Right atrium auricular region (tissue), 2 donors: ENCODE measurements at places on chromosomes 13 and 19.

- DNase-seq = no peak
Observed at GRCh38 chr19:10643968-10644259, 10.2 kb upstream of the ILF3 start.

- DNase-seq = no peak
Observed at GRCh38 chr13:86403181-86403580, 604.0 kb upstream of the SLITRK6 start.

DNA sequence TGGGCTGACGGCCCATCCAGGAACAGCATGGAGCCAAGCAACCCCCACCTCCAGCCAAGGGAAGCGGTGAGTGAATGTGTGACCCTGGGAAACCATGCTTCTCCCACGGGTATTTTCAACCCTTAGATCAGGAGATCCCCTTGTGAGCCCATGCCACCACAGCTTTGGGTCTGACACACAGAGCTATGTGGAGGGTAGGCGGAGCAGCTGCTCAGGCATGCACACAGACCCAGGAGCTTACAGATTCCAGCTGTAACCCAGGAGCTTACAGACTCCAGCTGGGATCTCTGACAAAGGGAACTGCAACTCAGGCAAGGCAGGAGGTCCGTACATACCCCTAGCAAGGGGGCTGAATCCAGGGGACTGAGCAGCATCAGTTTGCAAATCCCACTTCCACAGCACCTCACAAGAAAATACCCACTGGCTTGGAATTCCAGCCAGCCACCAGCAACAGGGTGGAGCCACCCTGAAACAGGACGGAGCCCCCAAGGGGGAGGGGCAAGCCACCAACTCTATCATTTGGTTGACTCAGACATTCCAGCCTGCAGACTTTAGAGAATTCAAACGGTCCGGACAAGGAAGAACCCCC is 40.8 kb upstream of the RFXAP start:
- no peak for DNase-seq

DNA sequence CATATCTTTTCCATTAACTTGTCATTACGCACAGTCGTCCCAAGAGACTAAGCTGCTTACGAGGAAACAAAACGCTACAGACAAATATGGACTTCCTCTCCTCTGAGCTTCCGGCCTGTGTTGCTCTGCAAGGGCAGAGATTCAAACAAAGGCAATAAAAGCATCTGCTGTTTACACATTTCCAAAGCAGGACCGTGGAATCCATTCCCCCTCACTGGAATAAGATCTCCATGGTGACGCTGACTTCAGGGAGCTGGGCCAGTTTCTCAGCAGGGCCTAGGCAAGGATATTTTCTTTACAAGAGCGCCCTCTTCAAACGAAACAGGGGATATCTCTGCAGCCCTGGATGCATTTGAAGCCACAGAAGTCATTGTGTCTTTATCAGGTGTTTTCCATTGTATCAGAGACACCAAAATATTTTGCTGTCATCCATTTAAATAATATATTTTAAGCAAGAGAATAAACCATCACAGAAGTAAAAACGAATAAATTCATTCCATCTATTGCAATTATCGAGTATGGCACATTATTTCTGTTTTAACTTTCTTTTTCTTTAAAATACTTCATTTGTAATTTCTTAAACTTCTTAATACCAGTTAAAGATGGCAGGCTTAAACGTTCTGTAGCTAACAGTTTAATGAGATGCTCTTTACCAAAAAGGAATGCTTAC is 177.5 kb downstream of the DCLK1 start:
- peak; percentile 87 for DNase-seq

GRCh38 chr19:44824761-44825160 is 15.9 kb downstream of the BCAM start:
- DNase-seq = no peak

GRCh38 chr13:52903320-52903719 is 54.9 kb upstream of the PCDH8 start:
- DNase-seq = no peak

GRCh38 chr19:35042056-35042730 is 672 bp downstream of the HPN start:
- DNase-seq = no peak

DNA sequence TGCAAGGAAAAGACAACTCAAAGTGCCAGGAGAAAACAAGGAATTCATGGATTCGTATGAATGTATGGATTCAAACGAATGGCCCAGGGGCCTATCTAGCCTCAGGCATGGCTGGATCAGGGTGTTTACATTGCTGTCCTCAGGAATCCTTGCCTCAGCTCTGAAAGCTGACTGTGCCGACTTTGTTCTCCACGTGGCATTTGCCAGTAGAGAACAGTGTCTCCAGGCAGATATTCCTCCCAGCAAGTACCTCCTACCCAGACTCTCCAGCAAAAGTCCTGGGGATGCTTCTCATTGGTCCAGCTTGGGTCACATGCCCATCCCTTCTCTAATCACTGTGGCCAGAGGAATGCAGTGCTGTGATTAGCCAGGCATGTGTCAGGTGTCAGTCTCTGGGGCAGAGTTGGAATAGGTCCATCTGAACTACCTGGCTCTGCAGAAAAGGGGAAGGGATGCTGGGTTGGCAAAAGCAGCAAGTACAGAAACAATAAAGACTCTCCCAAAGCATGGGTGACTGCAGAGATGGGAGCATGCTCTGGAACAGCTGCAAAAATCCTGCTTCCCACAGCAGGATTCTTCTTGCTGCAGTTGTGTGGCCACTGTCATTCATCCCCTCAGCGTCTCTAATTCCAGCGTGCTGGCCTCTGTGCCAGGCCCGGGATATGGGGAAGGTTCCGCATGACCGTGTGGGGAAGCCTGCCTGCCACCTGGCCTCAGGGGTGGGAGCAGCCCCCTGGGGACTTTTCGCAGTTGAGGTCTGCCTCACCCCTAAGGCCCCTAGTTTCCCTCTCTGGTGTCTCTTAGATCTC is 30.0 kb downstream of the CCNE1 start:
- DNase-seq = no peak

DNA sequence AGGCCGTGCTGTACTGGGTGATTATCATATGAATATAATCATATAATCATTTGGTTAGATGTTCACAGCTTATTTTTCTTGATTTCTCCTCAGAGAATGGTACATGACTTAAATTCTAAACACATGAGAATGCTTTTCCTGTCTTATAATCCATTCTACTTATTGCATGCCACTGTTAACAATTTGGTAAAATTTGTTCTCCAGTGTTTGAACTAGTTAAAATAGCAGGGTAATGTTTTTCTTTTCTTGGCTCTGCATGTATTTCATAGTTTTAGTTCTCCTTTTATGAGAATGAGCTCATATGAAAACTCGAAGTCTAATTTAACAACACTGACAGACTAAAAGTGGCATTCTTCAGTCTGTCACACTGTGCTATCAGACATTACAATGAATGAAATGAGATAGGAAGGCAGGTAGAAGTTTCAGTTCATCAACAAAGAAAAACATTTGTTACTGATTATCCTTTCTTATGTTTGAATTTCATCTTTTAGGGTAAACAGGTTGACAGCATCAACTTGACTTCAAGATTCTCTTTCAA is 10.2 kb downstream of the SPRYD7 start:
- no peak for DNase-seq

GRCh38 chr13:19151581-19152263 is 29.9 kb downstream of the TUBA3C start:
- DNase-seq = peak; percentile 36

DNA sequence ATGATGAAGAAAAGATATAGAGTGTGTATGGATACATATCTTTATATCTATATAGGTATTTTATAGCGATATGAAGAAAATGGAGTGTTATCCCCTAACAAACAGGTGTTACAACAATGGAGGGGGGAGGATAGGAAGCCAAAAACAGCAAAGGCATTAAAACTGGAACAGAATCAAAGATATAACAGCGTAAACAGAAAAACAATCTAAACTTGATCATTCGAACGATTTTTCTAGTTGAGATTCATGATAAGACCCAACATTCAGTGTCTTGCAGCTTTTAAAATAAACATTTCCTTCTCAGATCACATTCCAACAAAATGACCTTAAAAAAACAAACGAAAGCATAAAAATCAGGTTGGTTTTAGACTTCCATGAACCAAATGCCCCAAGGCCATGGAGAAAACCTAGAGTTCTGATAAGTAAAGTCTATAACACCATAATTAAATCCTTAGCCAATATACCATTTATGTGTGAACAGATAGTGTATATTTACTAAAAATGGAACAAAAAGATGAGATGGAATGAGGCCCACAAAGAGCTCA is 55.7 kb downstream of the CAB39L start:
- no peak for DNase-seq

DNA sequence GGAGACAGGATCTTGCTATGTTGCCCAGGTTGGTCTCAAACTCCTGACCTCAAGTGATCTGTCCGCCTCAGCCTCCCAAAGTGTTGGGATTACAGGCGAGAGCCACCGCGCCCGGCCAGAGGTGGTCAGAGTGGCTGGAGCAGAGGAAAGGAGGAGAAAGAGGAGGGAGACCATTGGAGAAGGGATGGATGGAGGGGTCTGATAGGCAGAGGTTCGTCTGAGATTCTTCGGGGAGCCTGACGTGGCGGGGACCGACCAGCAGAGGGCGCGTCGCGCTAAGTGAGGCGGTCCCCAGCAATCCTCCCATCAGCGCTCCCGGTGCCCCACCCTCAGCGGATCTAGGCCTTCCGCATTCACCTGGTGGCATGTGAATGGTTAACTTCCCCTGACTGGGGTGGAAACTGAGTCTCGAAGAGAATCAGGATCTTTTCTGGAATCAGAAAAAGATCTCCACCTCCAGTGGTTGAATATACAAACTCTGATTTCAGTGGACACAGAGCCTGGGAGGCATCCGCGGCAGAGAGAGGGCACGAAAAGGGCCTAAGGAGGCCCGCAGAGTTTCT is 8.8 kb downstream of the GTPBP3 start:
- peak; percentile 81 for DNase-seq

DNA sequence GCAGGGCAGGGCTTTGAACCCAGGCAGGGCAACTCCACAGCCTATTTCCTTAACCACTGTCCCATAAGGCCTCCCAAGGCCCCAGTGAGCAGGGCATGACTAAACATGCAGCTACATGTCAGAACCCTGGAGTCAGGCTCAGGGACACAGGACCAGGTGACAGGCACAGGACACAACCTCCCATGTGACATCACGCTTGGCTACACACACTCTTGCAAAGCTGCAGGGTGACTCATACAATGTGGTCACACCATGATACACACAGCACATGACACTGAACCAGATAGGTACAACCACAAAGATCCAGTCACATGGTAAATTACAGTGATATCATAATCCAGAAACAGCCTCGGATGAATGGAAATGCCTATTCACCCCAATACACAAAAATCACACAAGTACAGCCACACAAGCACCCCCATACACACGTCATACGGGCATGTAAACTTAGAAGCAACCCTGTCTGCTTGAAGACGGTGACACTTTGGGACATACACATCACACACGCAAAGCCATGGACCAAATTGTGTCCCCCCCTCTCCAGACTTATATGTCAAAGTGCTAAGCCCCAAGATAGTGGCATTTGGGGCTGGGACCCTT is 14.5 kb downstream of the KLK4 start:
- no peak for DNase-seq

GRCh38 chr13:88544836-88545235 is 873.7 kb downstream of the SLITRK5 start:
- DNase-seq = no peak

DNA sequence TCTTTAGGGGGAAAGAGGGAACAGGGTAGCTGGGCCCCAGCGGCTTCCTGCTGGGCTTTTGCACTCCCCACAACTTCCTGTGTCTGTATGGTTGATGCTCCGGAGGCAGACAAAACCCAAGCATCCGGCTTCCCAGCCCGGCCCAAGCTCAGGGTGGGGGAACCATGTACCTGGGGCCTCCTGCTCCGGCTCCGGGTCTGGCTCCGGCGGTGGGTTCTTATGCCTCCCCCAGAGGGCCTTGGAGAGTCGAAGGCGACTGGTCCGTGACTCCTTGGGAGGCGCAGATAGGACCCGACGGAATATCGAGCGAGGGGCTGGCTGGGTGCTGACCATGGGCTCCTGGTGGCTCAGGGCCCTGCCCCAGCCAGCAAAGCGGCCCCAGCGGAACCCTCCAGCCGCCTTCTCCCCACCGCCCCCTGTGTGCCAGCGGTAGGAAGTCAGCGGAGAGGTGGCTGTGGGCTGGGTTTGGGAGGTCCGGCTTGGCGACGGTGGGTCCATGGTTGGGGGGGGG is 428 bp downstream of the RASAL3 start:
- DNase-seq = no peak

DNA sequence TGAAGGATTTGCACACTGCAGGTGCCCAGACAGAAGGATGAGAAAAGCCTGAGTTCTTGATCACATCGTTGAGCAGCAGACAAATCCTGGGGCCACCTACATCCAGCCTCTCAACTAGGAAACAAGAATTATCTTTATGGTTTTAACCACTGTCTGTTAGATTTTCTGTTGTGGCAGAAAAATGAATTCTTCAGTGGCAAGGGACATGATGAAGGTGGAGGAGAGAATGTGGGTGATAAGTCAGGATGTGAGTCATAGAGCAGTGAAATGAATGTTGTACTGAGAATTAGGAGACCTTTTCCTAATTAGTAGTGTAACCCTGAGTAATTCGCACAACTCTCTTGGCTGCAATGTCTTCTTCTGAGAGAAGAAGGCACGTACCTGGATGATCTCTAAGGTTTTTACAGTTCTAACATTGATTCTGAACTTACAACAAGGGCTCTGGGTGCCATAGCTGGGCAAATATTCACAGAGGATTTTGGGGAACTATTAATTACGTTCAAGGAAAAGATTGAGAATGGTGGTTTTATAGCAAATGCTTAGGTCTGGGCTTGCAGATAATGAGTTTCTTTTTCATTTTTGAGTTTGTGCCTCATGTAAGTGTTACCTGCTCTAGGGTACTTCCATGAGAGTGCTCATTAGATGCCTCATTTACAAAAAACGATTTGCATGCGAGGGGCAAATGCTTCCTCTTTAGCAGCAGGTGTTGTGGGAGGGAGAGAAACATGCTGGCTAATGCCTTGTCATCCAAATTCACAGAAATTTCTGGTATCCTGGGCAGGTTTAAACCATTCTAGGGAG is 111.0 kb upstream of the KL start:
- DNase-seq = no peak

DNA sequence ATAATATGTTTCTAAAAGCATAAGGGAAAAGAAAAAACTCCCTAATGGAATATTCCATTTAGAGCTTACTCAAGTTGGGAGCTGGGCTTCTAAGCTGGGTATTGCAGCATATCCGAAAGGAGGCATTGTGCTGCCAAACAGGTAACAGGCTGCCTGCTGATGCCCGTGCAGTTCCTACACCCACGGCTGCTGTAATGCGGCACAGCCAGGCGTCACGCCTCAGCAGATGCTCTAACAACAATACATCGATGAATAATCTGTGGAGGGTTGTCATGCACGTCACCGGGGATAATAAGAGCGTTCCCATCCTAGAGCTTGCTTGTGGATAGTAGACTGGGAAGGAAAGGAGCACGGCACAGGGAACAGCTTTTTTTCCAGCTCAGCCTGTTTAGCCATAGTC is 1582.1 kb upstream of the SLC10A2 start:
- no peak for DNase-seq

- no peak for DNase-seq
Observed at GRCh38 chr13:99690426-99691174, 189.3 kb downstream of the TM9SF2 start.

GRCh38 chr13:40806241-40806640 is 16.8 kb downstream of the SLC25A15 start:
- DNase-seq = no peak
